ENCODE measurements at places on chromosomes 4 and X. TPM values are rescaled to one million over a fixed set of nuclear protein-coding genes. Genes with fewer than 3 reads are reported as not detected.

EXOC1L gene
- not detected for total RNA-seq

CXCL1 gene
- 191 TPM for total RNA-seq

HMGN5 gene
- 0.16 TPM for total RNA-seq

CSAG1 gene
- total RNA-seq: not detected

KIAA1210 gene
- total RNA-seq: not detected

ARSJ gene
- 37.2 TPM for total RNA-seq

CDX4 gene
- not detected for total RNA-seq

CXCL5 gene
- total RNA-seq: 3.6 TPM

CACNA1F gene
- total RNA-seq: not detected

SLC25A4 gene
- 7.8 TPM for total RNA-seq

SLC49A3 gene
- 2.5 TPM for total RNA-seq

FGFR3 gene
- total RNA-seq: 1.8 TPM

SHROOM3 gene
- total RNA-seq: 8.9 TPM

GPM6B gene
- 15.3 TPM for total RNA-seq

VCX3B gene
- not detected for total RNA-seq

ARHGAP24 gene
- total RNA-seq: 41.2 TPM

PDZD4 gene
- 1.1 TPM for total RNA-seq

CT45A1 gene
- not detected for total RNA-seq

ZNF280C gene
- 2.9 TPM for total RNA-seq

POLA1 gene
- 4.9 TPM for total RNA-seq

CLCN3 gene
- total RNA-seq: 29.8 TPM

MAGEA10 gene
- not detected for total RNA-seq

NELFA gene
- 10.4 TPM for total RNA-seq

KDR gene
- total RNA-seq: 9.9 TPM

SSX4 gene
- total RNA-seq: not detected

NSDHL gene
- total RNA-seq: 25.8 TPM

GYPA gene
- not detected for total RNA-seq

RBMXL3 gene
- not detected for total RNA-seq

TENM3 gene
- total RNA-seq: 0.81 TPM

DCLK2 gene
- 1.8 TPM for total RNA-seq

LONRF3 gene
- not detected for total RNA-seq

All from cardiac atrium fibroblast (primary cell).